ENCODE measurements at places on chromosomes 1 and 21.

DNA sequence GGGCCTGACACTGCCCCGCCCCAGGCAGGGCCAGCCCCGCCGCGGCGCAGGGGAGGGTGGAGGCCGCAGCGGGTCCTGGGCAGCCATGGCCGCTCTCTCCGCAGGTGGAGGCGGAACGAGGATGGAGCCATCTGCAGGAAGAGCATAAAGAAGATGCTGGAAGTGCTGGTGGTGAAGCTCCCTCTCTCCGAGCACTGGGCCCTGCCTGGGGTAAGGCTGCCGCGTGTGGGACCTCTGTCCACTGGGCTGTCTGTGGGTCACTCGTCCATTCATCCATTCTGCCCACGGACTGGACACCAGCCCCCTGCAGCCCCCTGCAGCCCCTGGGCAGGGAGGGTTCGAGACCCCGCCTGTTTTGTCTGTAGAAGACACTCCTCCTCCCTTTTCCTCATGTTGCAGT lies 18.4 kb upstream of the LRRC3 start:
- DNase-seq = no peak

DNA sequence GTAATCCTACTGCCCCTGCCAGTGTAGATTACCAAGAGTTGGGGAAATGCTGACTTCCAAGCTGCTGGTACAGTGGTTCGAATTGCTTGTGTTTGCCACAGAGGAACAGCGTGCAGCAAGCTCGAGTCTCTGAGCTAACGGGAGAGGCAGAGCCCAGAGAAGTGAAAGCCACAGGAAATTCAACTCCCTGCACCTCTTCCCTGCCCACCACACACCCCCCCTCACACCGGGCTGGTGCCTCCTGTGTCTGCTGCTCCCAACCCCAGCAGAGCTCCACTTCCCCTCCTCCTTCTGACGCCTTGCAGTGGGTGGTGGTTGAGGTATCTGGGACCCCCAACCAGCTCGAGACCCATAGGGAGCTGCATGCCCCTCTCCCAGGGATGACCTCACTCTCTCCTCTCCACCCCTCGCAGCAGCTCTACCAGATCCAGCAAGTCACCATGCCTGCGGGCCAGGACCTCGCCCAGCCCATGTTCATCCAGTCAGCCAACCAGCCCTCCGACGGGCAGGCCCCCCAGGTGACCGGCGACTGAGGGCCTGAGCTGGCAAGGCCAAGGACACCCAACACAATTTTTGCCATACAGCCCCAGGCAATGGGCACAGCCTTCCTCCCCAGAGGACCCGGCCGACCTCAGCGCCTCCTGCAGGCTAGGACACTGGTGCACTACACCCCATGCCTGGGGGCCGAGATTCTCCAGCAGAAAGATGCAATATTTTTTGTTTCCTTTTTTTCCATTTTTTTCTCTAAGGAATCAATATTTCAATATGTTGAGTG lies 13.1 kb upstream of the KCNQ4 start:
- DNase-seq = no peak

DNA sequence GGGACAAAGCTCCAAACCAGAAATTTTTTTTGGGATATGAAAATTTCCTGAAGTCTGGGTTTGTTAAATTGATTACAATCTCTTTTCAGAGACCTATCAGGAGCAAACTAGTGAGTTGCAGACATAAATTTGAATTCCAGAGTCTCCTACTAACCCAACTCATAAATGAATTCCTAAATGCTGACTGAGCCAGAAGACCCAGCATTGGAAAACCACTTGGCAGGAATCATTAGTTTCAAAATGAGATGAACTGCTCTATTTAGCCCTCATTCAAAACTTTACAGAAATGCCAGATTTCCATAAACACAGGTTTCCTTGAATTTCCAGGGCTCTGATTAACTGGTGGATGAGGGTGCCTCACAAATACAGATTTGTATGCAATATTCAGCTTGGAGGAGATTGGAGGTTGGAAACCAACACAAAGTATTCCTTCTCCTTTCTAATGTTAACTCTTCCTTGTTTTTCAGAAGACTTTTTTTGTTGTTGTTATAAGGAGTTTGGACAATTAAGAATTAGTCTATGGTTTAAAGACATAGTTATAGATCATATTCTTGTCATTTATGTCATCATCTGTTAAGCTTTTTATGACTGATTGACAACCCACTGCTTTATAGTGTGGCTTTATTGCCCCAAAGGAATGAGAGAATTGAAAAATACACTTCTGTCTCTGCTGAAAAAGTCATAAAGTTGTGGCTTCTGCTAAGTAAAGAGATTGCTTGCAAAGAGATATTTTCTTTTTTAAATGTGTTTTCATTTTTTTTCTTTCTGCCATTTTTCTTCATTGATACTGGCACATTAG lies 222.8 kb downstream of the HLX start:
- peak; percentile 69 for DNase-seq

DNA sequence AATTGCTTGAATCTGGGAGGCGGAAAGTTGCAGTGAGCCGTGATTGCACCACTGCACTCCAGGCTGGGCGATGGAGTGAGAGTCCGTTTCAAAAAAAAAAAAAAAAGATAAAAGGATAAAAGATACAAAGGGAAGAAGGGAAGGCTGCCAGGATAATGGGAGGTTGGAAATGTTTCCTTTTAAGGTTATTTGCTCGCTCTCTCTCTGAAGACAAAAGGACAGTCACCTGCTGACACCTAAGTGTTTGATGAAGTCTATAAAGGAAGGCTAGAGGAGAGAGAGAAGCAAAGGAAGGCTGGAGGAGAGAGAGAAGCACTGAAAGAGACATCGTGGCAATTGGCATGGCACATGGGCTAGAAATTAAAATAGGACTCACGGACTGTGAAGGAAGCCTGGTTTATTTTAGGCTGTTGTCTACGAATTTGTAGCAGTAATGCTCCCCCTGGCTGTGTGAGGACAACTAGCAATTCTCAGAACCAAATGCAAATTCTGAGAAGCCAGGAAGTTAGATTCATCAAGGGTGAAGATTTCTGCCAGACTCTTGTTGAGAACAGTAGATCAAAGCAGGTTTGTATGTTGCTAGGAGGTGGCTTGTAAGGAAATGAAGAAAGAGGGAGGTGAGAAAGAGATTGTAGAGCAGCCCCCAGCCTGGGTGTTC lies 154.2 kb downstream of the ZP4 start:
- peak; percentile 29 for DNase-seq

- no peak for DNase-seq
Observed at GRCh38 chr1:206792939-206793607, 20.8 kb upstream of the IL10 start.

DNA sequence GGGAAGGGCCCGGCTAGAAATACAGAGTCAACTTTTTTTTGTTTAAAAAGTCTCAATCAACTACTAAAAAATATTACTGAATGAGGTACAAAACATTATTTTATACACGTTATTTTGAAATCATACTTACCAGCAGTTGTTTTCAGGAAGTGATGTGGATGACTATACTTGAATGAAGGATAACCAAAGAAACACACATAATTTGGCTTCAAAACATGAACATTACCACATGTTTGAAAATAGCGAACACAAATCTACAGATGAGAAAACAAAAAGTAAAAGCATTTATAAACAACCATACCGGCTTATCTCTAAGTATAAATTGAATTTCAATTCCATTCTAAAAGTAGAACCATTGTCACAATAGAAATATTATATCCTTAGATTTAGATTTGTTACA lies 9.0 kb downstream of the DBT start:
- no peak for DNase-seq

- DNase-seq = no peak
Observed at GRCh38 chr1:16038620-16038912, 5.0 kb upstream of the CLCNKB start.

Data from muscle of back (tissue), 13 donors.